NCI-H748 treated with DMSO at 0.1 percent for 48 hours (cell line): ENCODE measurements at places on chromosomes 2 and 18.

DNA sequence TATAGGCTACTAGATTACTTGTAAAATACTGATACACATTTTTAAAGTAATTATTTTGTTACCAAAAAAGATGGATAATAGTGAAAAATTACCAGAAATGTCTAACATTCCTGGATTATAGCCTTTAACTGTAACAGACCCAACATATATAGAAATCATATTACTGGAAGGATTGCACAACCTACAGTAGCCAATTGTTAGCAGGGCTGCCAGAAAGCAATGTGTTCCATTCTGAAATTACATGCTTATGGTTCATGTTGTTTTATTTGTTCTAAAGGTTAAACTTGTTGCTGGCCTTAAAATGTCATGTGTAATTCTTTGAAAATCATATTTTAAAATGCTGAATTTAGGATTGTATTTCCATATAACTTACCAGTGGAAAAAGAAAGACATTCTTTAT, 793.6 kb upstream of the ACVR2A start:
- DNase-seq: no peak

- DNase-seq: no peak
Measured at GRCh38 chr2:191299010-191299409, 53.8 kb downstream of the MYO1B start.

DNA sequence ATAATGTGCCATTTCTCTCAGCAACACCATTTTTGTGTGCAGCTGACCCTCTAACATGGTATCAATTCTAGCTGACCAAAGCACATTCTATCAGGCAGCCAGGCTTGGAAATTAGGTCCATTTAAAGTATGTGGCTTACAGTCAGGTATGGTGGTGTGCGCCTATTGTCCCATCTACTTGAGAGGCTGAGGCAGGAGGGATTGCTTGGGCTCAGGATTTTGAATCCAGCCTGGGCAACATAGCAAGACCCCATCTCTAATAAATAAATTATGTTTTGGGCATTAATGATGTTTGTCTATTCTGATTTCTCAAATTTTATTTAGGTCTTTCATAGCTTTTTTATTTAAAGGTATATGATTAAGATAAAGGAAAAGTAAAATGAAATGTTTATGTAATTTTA, 63.3 kb downstream of the DNAJC10 start:
- no peak for DNase-seq

DNA sequence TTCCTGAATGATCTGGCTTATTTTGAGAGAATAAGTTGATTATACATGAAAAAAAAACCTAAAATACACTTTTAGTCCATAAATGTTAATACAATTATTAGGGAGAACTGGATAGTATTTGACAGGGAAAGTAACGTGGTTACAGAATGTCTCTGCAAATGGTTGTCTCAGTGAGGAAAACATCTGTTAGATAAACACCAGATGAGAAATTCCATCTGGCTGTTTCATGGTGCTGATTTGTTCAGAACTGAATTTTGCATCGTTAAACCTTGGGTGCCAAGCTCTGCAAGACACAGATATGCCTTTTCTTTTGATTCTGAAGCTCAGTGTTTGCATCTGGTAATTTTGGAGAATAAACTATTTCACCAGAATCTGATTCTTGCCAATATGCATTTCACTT, 90.4 kb downstream of the SCN3A start:
- DNase-seq: no peak

DNA sequence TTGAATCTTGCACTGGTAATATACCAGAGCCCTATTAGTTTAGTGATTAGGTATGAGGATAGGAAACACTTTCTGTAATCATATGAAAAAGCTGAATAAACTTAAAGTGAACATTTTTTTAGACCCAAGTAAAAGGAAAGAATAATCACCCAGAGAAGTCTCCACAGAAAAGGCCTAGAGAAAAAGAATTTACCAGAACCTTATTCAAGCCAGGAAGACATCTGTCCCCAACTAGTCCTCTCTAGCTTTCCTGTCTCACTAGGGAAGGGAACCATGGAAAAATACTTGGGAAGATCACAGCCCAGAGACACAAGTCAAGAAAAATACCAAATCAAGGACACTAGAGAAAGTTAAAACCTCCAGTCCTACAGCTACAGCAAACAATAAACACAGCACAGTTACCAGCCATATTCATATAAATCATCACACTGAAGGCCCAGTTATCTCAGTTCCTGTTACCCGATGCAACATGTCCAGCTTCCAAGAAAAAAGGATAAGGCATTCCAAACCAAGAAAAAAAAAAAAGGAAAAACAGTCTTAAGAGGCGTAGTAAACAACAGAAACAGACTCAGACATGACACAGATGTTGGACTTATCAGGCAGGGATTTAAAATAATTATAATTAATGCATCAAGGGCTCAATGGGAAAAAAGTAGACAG, 461.5 kb downstream of the IRS1 start:
- DNase-seq: no peak

GRCh38 chr2:30078521-30078920, 68.3 kb upstream of the YPEL5 start:
- no peak for DNase-seq

GRCh38 chr2:69863298-69863697, 30.5 kb upstream of the SNRNP27 start:
- no peak for DNase-seq

GRCh38 chr2:112839407-112840067, 3.0 kb upstream of the IL1B start:
- DNase-seq: no peak
